ENCODE measurements at places on chromosomes 6 and 20. TPM values are rescaled to one million over a fixed set of nuclear protein-coding genes. Genes with fewer than 3 reads are reported as not detected.

SLC16A10 gene
- total RNA-seq = not detected

C4A gene
- total RNA-seq = 1.9 TPM

SMLR1 gene
- not detected for total RNA-seq

CCN6 gene
- total RNA-seq = not detected

SAMD3 gene
- not detected for total RNA-seq

PARD6B gene
- 29.9 TPM for total RNA-seq

GRCh38 chr6:116159782-116160524, 34.0 kb upstream of the COL10A1 start:
- no peak for DNase-seq

DNA sequence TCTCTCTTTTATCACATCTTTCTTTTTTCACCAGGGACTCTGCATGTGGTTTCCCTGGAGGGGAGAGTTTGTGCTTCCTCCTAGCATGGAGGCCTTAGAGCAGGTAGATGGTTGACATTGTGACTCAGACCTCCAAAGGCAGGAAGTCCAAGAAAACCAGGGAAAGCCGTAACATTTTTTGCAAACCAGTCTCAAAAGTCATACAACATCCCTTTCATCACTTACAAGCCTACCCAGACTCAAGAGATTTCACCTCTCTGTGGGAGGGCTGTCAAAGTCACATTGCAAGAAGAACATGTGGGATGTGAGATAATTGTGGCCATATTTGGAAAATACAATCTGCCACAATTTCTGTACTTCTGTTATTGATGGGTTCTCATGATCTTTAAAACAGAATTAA, 46.2 kb downstream of the SNRNP48 start:
- DNase-seq = no peak

DNA sequence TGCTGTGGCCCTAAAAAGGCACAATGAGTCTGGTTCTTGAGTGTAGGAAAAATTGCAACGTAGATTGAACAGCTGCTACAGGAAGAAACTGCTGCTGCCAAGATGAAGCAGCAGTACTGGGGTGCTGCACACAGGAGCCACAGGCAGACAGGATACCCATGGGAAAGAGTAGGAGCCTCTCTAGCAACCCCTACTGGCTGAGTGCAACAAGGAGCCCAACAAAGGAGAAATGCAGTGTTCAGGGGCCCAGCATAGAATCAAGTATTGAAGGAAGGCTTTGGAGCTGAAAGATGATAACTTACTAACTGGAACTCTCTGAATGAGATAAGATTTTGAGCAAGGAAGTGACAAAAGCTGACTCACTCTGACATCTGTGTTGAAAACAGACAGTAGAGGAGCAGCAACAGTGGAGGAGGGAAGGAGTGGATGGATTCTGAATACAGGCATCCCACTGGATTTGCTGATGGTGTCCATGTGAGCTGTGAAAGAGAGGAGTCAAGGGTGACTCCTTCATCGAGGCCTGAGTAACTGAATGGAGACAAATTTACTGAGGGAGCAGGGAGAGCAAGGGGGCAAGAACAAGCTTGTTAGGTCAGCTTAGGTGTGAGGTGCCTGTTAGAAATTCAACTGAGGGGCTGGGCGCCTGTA, 534.7 kb upstream of the JARID2 start:
- peak; percentile 48 for DNase-seq

DNA sequence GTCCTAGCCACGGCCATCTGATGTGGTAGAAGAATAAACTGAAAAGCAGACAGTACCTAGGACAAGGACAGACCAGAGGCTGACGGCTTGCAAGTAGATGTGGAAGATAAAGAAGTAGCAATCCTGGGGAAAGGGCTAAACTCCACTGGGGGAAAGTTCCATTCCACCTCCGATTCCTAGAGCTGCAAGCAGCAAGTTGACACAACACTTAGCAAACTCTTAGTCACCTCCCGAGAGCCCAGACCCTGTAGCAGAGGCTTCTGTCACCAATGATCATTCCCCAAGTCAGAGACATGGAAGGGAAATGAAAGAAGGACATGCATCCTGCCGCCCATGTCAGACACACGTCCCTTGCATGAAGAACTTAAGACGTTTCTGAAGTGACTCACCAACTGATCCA, 99.2 kb upstream of the RPS6KA2 start:
- DNase-seq = no peak

- DNase-seq = no peak
These were observed 111.3 kb downstream of the SIM1 start for GRCh38 chr6:100353276-100354015.

GRCh38 chr6:144418959-144419545, 133.9 kb downstream of the UTRN start:
- no peak for DNase-seq

DNA sequence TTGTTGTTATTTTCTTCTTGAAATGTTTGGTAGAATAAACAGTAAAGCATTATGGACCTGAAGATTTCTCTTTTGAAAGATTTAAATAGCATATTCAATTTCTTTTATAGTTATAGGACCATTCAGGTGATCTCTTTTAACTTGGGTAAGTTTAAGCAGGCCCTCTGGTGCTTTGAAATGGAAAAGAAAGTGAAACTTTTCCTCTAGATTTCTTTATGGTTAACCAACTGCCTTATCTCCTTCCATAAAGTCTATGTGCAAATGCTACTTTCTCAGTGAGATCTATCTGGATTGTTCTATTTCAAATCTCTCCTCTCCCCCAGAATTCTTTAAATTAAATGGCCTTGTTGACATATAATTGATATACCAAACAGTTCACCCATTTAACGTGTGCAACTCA, 54.0 kb downstream of the PHACTR2 start:
- DNase-seq = no peak

DNA sequence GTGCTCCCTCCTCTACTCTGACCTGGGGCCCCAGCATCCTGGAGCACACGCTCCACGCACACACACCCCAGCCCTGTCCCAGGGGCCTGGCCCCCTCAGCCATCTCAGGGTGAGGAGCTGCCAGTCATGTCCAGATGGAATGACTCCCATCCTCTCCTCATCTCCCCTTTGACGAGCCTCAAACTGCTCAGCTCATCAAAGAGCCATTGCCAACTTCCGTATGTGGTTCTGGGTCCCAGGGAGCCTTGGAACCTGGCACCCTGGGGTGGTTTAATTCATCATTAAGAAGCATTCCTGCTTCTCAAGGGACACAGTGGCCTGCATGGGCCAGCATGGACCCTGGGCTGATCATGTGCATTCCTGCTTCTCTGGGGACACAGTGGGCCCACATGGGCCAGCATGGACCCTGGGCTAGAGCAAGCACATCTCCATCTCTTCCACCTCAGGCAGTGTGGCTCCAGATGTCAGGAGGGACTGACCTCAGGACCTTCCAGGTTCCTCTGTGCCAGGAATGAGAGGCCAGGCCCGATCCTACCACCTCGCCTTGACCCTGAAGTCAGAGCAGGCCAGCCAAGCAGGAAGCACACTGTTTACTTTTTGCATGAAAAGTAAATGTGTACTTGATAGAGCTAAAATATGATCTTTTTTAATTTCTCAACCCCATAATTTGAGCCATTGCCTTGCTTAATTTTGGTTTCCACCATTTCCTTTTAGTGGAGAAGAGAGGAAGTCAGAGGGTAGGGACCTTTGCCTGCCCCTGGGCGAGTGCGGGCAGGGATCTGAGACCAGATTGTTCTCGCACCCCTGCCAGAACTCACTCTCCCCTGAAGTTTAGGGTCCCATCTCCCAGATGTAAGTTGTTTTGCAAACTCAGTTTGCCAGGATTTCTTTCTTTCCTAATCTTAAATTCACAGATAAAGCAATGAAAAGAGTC, 26.1 kb downstream of the SPATA2 start:
- no peak for DNase-seq

GRCh38 chr20:44805979-44806620, 4.2 kb downstream of the RIMS4 start:
- DNase-seq = no peak

DNA sequence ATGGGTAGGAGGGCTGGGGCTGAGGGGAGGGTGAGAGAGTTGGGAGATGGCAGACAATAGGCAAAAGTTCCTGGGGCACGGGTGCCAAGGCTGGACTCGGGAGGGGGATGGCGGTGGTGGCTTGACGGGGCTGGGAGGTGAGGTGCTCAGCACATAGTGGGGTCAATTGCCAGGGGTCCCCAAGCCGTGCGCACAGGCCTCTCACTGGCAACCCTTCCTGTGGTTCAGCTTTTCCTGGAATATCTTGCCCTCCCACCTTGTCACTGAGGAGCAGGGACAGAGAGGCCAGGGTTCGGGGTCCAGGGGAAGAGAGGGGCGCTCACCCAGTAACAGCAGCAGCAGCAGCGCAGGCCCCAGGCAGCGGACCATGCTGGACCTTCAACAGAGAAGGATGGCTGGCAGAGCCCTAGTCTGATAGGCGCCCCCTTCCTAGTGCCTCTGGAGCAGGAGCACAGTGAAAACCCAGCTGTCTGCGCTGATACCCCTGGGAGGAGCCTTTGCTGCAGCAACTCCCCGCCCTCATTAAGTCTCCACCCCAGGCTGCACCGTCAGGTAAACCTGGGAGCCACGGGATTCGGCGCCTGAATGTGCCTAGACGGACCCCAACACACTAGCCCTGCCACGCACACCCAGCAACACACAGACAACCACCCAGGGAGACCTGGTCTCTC, at the start of gene GFRA4:
Gene GFRA4 (minus strand): TSS at position 369 of the 671 bp plus-strand sequence. CDS start 0 bp downstream, at position 369.
- DNase-seq = no peak

DNA sequence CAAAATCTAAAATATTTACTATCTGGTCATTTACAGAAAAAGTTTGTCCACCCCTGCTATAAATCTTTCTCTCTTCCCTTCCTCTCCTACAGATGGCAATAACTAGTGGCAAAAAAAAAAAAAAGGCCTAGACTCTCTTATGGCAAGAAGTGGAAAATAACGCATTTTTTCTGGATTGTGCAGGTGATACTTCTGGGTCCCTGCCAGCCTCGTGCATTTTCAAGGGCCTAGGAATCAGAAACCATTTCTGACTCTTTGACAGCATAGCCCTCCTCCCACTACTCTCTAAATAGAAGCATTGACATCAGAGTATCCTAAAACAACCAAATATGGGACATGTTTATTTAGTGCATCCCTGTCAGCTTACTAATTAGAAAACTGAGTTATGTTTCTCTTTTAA, 251.0 kb downstream of the KHDC1L start:
- no peak for DNase-seq

GRCh38 chr20:51510936-51511605, 31.4 kb downstream of the NFATC2 start:
- DNase-seq = no peak

- DNase-seq = no peak
These were observed 677.2 kb upstream of the SLC35B3 start for GRCh38 chr6:9112544-9112943.

- DNase-seq = no peak
These were observed 26.4 kb upstream of the EFHC1 start for GRCh38 chr6:52393780-52394179.

DNA sequence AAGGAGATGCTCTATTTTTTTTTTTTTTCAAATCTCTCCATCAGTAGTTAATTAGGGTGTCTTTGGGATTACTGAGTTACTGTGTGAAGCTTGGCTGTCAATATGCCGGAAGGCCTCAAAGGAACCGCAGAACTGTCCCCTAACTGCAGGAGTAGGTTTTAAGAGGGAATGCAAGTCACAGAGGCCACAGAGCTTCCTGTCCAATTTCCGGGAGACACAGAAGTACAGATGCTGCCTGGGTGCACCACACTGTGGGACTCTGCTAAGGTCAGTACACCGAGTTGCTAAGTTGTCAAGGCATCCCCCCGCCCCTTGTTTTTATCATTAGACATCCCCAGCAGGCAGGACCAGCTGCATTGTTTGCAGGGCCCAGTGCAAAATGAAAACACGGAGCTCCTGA, 120.2 kb upstream of the RAB32 start:
- no peak for DNase-seq

DNA sequence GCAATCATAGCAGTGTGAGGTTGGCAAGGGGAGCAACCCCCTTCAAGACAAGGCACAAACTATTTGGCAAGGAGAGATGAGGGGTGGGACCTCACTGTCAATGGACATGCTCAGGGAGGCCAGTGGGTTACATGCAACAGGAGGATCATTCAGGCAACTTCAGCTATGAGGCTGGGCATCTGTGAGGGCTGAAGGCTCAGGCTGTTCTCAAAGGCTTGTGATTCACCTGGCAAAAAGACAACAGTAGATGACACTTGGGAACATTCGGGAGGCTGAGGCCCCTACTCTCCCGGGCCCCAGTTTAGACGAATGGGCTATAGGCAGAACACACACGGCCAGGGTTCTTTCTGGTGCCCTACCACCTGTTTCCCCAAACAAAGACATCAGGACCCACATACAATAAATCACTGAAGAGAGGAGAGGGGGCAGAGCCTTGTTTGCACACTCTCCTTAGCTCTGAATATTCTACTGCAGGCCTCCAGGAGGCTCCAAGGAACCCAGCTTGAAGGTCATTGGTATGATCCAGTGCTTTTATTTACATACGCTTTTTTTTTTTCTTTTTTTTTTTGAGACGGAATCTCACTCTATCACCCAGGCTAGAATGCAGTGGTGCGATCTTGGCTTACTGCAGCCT, 7.9 kb downstream of the TUBB start:
- no peak for DNase-seq

DNA sequence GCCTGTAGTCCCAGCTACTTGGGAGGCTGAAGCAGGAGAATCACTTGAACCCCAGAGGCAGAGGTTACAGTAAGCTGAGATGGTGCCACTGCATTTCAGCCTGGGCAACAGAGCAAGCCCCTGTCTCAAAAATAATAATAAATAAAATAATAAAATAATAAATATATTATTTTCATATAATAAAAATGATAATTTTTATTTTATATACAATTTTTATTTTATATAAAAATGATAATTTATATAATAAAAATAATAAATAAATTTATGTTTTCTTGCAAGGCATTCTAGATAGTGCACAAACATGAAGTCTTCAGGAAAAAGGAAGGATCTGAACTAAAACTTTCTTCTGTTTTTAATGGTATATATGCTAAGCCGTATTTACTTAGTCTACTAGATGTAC, 12.6 kb upstream of the SGK1 start:
- no peak for DNase-seq

- DNase-seq = no peak
These were observed 196.6 kb downstream of the UST start for GRCh38 chr6:148943451-148943850.

GRCh38 chr20:3071610-3072529, at the start of gene OXT:
OXT (plus strand) TSS chr20:3071620; CDS start chr20:3071656, 36 bp downstream.
- DNase-seq = no peak

DNA sequence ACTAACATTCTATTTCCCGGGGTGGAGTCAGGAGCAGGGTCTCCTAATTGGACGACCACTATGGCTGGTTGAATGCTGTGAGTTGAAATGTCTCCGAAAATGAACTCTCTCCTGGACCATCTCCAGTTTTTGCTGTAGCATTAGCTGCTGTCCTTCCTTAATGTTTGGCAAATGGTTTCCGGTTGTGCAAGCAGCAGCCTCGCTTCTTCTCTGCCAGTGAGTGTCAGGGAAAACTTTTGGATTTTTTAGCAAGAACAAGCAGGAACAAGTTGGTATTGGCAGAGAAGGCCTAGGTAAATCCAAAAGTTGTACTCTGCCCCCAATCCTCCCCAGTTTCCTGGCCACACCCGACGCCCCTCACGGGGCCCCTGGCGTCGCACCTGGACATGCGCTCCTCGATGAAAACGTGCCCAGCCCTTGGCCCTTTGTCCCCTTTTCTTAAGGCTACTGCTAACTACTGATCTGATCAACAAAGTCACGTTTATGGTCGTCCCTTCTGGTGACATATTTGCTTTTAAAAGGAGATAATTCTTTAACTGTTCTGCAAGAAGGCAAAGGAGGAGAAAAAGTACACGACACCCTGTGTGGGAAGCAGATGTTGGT, 103.2 kb downstream of the ARMC2 start:
- no peak for DNase-seq
